ENCODE measurements at places on chromosomes 5 and 9. TPM values are rescaled to one million over a fixed set of nuclear protein-coding genes. Genes with fewer than 3 reads are reported as not detected.
A peak's percentile ranks its signal among the peaks of the same experiment; 100 is the strongest.

The LRRC19 gene
- not detected for total RNA-seq

GRCh38 chr9:83706676-83707517, 861 bp downstream of the UBQLN1 start:
- no peaks in the 10 kb centered on the region for H3K27me3 ChIP-seq
- DNase-seq = peak; percentile 19
- no peaks in the 10 kb centered on the region for H3K4me1 ChIP-seq

DNA sequence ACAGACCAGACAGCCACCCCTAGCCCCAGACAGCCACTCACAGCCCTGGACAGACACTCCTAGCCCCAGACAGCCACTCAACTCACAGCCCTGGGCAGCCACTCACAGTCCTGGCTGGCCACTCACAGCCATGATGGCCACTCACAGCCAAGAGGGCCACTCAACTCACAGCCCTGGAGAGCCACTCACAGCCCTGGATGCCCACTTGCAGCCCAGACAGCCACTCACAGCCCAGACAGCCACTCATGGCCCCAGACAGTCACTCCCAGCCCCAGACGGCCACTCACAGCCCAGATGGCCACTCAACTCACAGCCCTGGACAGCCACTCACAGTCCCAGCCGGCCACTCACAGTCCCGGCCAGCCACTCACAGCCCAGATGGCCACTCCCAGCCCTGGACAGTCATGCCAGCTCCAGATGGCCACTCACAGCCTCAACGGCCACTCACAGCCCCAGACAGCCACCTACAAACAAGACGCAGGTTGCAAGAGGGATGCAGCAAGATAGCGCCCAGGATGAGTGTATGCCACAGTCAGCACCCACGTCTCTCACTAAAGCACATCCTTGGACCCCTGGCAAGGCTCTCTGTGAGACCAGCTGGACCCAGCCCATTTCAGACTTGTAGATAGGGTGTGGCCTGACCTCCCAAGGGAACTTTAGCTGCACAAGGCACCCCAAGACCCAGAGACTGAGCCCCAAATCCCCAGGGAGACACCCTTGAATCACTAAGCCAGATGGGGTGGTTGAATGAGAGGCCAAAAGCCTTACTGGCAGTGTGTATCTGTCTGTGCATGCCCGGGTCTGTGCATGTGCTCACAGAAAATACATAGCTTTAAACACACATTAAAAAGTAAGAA, 22.4 kb downstream of the ZDHHC11B start:
- H3K27me3 ChIP-seq = peaks cover 31% of the 10 kb centered on the region
- no peak overlapping the region for H3K4me3 ChIP-seq
- no peaks in the 10 kb centered on the region for H3K4me1 ChIP-seq
- H3K36me3 ChIP-seq = no peaks in the 10 kb centered on the region
- no peak for DNase-seq

The CSF2 gene
- not detected for total RNA-seq

DNA sequence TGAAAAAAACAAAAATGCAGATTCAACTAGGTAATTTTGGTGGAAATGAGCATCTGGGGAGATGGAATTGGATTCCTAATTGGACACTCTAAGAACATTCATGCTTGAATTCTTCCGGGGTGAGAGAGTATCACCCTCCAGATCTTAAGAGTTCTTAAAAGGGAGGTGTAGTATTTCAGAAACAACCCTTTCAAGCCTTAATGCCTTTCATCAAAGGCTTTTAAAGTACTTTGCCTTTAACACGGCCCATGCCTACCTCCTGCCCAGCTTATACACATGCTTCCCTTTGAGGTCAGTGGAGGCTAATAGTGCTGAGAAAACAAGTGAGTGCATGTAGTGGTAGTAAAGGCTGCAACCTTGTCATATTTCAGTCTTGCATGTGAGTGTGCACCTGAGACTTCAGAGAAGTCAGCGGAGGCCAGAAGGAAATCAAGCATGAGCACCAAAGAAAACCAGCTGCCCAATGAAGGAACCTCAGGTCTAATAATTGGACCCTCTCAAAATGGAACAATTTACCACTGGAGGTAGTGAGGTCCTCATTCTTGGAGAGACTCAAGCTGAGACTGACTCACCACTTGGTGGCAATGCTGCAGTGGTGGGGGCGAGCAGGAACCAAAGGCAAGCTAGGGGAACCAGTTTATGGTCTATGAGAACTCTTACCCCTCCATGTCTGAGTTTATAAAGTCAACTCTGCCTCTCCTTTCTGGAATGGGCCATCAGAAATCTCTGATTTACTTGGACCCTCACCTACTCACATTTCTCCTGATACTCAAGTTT, 98.4 kb upstream of the GDNF start:
- no peaks in the 10 kb centered on the region for H3K4me1 ChIP-seq
- no peak overlapping the region for H3K27ac ChIP-seq

DNA sequence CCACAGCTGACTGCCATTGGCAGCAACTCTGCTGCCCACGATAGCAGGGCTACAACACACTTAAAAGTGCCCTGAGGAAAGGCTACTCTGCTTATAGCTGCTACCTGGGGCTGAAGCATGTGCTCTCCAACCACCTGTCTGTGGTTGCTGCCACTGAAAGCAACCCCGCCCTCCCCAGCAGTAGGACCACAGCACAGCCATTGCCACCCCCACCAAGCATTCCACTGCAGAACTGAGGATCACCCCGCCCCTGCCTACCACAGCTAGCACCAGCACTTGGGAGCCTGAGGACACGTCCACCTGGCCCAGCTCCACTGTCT, 85.8 kb downstream of the LPAR1 start:
- no peaks in the 10 kb centered on the region for H3K27me3 ChIP-seq
- H3K4me1 ChIP-seq = peaks cover 22% of the 10 kb centered on the region
- no peak overlapping the region for H3K4me3 ChIP-seq
- peaks cover 15% of the 10 kb centered on the region for H3K36me3 ChIP-seq
- H3K27ac ChIP-seq = peak overlapping the region; percentile 85

- H3K27ac ChIP-seq = no peak overlapping the region
- no peak overlapping the region for H3K4me3 ChIP-seq
- H3K27me3 ChIP-seq = no peaks in the 10 kb centered on the region
- H3K36me3 ChIP-seq = no peaks in the 10 kb centered on the region
Measured at GRCh38 chr5:135304352-135305221, 94.4 kb downstream of the MACROH2A1 start.

The CD14 gene
- total RNA-seq = 0.18 TPM

GRCh38 chr9:2059274-2059929, 44.3 kb downstream of the SMARCA2 start:
- no peak overlapping the region for H3K4me3 ChIP-seq
- H3K36me3 ChIP-seq = peaks cover 17% of the 10 kb centered on the region
- H3K27ac ChIP-seq = no peak overlapping the region

GRCh38 chr9:88808761-88809354, 182.4 kb upstream of the S1PR3 start:
- no peak overlapping the region for H3K4me3 ChIP-seq
- H3K4me1 ChIP-seq = peaks cover 14% of the 10 kb centered on the region
- no peak overlapping the region for H3K27ac ChIP-seq
- DNase-seq = no peak

DNA sequence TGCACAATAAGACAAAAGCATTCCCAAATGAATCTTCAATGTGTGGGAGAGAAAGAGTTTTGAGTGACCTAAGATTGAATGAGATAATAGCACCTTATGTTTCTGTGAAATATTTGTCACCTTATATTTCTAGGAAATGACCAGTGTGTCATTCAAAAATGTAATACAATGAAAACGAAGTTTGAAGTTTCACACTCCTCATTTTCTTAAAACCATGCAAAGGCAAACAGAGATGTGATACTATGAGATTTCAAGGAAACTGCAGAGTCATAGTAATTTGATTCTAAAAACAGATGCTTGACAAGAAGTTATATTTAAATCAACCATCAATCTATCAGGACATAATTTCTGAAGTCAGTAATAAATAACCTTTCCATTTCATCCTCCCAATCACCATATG, 13.6 kb upstream of the ABCA1 start:
- H3K36me3 ChIP-seq = no peaks in the 10 kb centered on the region
- peaks cover 4% of the 10 kb centered on the region for H3K4me1 ChIP-seq
- H3K27ac ChIP-seq = no peak overlapping the region

The FABP6 gene
- not detected for total RNA-seq

DNA sequence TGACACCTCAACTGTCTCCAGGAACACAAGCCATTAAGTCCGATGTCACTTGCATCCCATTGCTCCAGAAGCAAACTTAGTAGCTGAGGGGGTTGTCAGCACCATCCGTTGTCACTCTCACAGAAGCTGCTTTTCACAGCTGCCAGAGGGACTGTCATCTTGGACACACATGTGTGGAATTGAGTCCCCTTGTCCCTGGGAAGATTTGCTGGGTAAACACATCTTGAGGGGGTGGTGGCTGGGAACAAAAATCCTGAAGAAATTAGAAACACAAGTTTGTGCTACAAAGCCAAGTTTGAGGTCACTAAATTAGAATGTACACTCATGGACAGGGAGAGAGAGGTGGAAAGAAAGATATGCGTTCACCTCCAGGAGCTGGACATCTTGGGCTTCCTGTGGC, 55.2 kb upstream of the ADRA1B start:
- H3K4me1 ChIP-seq = peaks cover 2% of the 10 kb centered on the region
- no peak for DNase-seq
- no peaks in the 10 kb centered on the region for H3K36me3 ChIP-seq
- no peak overlapping the region for H3K27ac ChIP-seq

DNA sequence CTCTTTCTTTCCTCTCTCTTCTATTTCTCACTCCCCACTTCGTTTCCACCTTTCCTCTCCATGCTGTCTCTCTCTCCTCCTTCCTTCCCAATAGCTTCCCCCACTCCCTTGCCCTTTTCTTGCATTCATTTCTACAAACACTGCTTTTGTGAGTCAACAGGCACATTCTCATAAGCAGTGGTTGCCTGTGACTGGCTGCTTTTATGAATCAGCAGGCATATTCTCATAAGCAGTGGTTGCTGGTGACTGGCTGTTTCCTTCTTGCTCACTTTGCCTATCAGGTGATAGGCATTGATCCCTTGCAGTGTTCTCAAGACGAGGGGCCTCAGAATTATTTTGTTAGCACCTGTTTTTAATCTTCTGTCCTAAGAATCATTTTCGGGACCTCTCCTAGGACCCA, 116.1 kb upstream of the ACTBL2 start:
- H3K4me1 ChIP-seq = no peaks in the 10 kb centered on the region
- H3K36me3 ChIP-seq = no peaks in the 10 kb centered on the region
- H3K27ac ChIP-seq = 0 out of 2 replicates have a peak overlapping the region, but pooled peaks have one; percentile 26
- H3K4me3 ChIP-seq = no peak overlapping the region

DNA sequence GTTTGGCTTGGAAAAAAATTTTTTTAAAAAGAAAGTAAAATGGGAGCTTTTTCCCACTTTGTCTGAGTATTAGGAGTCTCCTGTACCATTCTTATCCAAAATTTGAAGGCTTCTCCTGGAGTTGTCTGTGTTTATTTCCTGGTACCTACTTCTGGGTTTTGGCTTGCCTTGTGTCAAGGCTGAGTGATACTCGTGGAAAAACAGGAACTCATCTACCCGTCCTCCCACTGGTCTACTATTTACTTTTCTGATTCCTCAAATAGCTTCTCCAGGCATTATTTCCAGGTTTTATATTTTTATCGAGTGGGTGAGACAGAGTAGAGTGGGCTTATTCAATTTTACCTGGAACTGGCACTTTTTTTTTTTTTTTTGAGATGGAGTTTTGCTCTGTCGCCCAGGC, 99.4 kb downstream of the RMI1 start:
- no peaks in the 10 kb centered on the region for H3K4me1 ChIP-seq
- no peak overlapping the region for H3K4me3 ChIP-seq
- H3K27me3 ChIP-seq = peaks cover 3% of the 10 kb centered on the region
- DNase-seq = no peak
- no peaks in the 10 kb centered on the region for H3K36me3 ChIP-seq

DNA sequence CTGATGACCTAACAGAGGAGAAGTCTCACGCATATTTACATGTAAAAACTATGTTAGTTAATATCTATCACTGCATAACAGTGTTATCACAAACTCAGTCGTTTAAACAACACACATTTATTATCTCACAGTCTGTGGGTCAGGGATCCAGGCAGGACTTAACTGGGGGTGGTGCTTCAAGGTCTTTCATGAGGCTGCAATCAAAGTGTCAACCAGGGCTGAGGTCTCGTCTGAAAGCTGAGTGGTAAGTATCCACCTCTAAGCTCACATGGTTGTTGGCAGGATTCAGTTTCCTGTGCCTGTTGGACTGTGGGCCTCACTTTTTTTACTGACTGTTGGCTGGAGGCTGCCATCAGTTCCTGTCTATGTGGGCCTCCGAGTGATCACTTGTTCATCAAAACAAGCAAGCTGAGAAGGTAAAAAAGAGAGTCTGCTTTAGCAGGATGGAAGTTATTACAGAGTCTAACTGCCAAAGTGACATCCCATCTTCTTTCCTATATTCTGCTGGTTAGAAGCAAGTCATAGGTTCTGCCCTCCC, 188.6 kb downstream of the CARTPT start:
- H3K4me3 ChIP-seq = no peak overlapping the region
- no peaks in the 10 kb centered on the region for H3K36me3 ChIP-seq
- H3K4me1 ChIP-seq = peaks cover 12% of the 10 kb centered on the region
- 0 out of 2 replicates have a peak, but pooled peaks cover 2% of the 10 kb centered on the region for H3K27me3 ChIP-seq

- no peak overlapping the region for H3K27ac ChIP-seq
- no peaks in the 10 kb centered on the region for H3K27me3 ChIP-seq
- H3K4me1 ChIP-seq = peaks cover 19% of the 10 kb centered on the region
- no peaks in the 10 kb centered on the region for H3K36me3 ChIP-seq
- no peak overlapping the region for H3K4me3 ChIP-seq
Measured at GRCh38 chr9:109789556-109789955, 9.6 kb downstream of the PALM2AKAP2 start.

The MACROH2A1 gene
- total RNA-seq = 126 TPM

GRCh38 chr5:72160329-72160728, 53.1 kb downstream of the MAP1B start:
- peak overlapping the region; percentile 66 for H3K27ac ChIP-seq
- peaks cover 38% of the 10 kb centered on the region for H3K4me1 ChIP-seq
- no peak overlapping the region for H3K4me3 ChIP-seq
- H3K36me3 ChIP-seq = no peaks in the 10 kb centered on the region
- peak; percentile 99 for DNase-seq

- peak; percentile 83 for DNase-seq
- no peak overlapping the region for H3K27ac ChIP-seq
- H3K27me3 ChIP-seq = no peaks in the 10 kb centered on the region
Measured at GRCh38 chr9:18359335-18359734, 114.6 kb upstream of the ADAMTSL1 start.

The SERF1A gene
- 2.2 TPM for total RNA-seq

DNA sequence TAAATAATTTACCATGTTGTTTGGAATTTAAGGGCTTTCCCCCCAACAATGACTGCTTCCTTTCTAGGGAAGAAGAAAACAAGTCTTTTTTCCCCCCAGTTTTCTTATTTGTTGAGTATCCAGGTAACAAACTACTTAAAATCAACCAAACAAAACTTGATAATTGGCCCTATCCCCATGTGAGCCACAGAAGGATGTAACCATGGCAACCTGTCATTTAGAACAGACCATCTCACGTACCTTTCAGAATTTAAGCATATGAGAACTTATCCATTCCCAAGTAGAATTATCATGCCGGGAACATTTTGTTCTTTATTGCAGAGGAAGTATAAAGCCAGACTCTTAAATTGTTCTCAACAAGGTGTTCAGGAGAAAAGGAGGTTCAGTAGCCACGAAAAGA, 392.3 kb downstream of the CETN3 start:
- H3K36me3 ChIP-seq = no peaks in the 10 kb centered on the region
- H3K4me3 ChIP-seq = no peak overlapping the region
- H3K27ac ChIP-seq = no peak overlapping the region
- H3K27me3 ChIP-seq = no peaks in the 10 kb centered on the region
- no peaks in the 10 kb centered on the region for H3K4me1 ChIP-seq
- DNase-seq = no peak

GRCh38 chr9:785997-786396, 55.5 kb upstream of the DMRT1 start:
- no peaks in the 10 kb centered on the region for H3K27me3 ChIP-seq
- H3K4me1 ChIP-seq = peaks cover 3% of the 10 kb centered on the region
- DNase-seq = no peak
- H3K36me3 ChIP-seq = no peaks in the 10 kb centered on the region

GRCh38 chr5:172389578-172390112, 64.7 kb downstream of the SH3PXD2B start:
- DNase-seq = no peak
- no peak overlapping the region for H3K27ac ChIP-seq
- H3K27me3 ChIP-seq = no peaks in the 10 kb centered on the region
